Left forelimb (tissue), 1 donor: ENCODE measurements at places on chromosomes 5 and 9.

- DNase-seq, result no peak
Observed at GRCh38 chr9:95815133-95815532, 60.4 kb upstream of the ERCC6L2 start.

- DNase-seq, result no peak
Observed at GRCh38 chr5:174093123-174093522, 47.6 kb downstream of the NSG2 start.

- DNase-seq, result no peak
Observed at GRCh38 chr5:37875051-37875787, 35.4 kb upstream of the GDNF start.

DNA sequence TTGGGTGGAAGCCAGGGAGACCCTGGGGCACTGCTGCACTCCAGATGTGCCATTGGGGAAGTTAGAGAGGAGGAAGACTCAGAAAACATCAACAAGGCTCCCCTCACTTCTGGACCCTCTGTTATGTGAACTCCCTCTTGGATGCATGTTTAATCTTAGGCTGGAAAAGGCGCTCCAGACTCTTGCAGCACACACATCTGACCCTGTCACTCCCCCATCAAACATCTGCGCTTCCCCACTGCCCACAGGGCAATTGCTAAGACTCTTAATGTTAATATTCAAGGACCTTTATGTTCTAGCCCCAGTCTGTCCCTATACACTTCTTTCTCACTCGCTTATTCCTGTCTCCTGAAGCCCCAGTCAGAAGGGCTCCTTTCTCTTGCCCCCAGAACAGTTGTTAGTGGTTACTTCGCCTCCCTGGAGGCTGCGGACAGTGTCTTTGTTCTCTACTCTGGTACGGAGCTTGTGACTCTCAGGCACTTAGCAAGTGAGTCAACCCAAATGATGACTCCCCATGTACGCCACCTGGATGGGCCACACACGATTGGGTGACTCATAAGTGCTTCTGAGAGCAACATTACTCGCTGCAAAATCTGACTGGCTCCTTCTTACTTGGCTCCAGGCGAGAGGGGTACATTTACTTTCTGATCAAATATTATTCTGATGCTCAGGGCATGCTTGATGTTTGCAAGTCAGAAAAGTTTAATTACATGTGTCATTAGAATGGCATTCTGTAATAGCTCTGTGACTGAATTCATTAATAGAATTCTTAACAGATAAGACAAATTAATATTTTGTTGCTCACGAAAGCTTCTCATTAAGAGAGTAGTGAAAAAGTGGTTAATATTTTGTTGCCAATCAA is 193.6 kb downstream of the HSPA4 start:
- DNase-seq, result no peak

DNA sequence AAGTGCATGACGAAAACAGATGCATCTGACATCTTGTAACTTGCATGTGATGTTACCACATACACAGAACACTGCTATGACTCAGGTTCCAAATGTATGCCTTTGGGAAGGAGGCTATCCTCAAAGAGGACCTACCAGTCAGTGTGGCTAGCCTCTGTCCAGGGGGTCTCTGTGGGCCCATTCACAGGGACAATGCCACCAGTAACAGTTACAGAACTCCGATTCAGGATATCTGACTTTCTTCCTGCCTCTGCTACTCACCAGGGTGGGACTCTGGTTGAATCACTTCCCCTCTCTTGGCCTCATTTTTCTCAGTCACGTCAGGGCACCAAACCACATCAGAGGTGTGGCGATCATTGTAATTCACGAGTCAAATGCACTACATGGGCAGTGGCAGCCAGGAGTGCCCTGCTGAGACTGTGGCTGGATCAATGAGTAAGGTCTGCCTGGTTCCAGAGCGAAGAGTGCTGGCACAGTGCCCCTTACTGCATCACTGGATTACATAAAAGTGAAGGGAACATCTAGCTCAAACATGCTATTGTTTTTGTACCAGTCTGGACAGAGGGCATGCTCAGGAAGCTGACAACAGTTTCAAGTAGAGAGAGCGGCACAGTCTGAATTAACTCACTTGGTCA is 13.2 kb downstream of the ATOX1 start:
- no peak for DNase-seq

GRCh38 chr5:109163336-109163735 is 246.4 kb downstream of the PJA2 start:
- DNase-seq, result no peak

DNA sequence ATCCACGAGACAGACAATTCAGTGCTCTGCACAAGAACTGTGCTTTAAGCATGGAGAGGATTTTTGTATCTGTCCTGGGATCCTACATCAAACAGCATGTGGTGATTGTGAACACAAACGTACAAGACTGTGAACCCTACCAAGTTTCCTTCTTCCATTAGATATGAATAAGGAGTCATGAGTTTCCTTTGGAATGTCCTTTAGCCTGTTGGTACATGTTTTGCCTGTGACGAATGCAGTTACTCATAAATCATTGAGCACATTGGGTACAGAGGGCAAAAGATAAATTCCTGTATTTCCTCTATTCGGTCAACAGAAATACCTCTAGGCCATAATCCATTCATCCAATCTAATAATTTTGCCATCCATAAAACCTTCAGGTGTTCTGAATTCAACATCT is 61.5 kb downstream of the FXN start:
- DNase-seq, result no peak

DNA sequence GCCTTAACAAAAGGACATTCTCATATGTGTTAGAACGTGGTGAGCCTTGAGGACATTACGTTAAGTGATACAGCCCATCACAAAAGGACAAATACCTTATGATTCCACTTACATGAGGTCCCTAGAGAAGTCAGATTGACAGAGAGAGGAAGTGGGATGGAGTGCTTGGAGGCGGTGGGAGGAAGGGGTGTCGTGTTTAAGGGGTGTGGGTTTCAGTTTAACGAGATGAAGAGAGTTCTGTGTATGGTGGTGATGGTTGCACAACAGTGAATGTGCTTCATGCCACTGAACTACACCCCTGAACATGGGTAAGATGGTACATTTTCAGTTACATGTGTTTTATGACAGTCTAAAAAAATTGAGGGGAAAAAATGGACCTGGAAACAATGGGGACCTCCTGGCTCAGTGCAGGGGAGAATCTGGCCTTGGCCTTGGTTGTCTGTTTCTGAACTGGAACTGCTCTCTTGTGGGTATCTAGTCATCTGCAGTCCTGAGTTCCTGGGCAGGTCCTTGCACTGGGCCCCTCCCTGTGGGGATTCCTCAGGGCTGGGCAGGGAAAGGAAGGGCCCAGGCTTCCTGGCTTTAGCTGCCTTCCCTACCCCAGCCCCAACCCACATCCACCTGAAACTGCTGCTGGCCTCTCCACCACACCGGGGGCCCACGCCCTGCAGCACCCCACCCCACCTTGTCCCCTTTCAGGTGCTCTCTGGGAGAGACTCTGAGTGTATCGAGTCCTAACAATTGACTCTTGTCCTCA is 17.8 kb downstream of the LRRC8A start:
- DNase-seq, result no peak

DNA sequence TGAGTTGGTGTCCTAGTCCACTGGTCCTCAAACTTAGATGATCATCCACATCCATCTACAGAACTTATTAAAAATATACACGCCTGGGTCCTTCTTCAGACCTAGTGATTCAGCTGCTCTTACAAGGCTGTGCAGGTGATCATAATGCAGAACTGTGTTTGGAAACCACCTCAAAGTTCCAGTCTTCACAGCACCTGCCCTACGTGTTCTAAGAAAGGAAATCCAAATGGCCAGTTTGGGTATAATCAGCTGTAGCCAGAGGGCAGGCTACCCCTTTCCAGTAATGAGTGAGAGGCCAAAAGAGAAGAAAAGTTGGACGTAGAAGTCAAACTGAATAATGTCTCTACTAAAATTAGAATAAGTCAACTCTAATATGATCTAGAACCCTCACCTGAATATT is 15.4 kb downstream of the REEP5 start:
- DNase-seq, result no peak

DNA sequence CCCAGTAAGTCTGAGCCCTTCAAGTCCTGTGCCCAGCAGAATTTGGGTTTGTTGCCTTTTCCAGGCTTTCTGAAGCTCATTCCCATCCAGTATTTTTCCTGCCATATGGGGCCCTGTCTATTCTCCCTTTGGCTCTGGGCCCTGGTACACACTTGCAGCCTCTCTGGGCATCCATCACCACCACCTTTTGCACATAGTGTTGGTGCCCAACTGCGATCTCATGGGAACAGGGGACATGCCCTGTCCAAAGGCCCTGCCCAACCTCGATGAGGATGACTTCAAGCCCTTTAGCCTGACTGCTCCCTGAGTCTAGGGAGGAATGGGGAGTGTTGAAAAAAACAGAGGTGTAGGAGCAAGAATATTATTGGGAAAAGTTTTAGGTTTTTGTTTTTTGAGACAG is 11.5 kb downstream of the RGS3 start:
- peak; percentile 31 for DNase-seq

DNA sequence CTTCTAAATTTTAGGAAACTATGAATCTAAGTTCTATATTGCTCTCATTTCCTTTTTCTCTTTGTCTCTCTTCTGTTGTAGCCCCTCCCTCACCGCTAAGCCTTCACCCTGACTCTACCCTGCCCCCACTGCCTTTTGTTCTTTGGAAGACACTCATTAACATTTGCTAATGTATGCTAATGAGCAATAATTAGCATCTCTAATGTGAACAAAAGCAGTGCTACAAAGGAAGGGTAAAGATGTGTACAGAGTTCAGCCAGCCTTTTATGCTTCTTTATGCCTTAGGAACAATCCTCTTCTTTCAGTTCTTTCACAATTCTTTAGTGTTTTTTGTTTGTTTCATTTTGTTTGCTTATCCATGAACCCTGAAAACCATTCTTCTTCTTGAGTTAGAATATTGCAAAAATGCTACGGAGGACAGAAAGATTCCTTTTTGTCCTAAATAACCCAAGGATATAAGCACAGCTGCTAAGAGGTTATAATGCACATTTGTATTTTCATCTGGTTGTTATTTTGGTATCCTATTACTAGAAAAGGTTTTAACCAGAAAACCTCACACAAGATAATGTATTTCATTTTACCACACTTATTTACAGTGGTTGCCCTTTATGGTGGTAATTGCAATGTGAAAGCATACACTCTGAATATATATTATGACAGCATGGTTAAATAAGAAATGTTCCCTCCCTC is 159.3 kb downstream of the TMC1 start:
- no peak for DNase-seq

GRCh38 chr5:173246135-173246495 is 11.1 kb upstream of the NKX2-5 start:
- DNase-seq, result no peak

- no peak for DNase-seq
Observed at GRCh38 chr5:125457617-125458016, 711.2 kb upstream of the ZNF608 start.

- no peak for DNase-seq
Observed at GRCh38 chr5:96718635-96719077, 56.5 kb downstream of the CAST start.

DNA sequence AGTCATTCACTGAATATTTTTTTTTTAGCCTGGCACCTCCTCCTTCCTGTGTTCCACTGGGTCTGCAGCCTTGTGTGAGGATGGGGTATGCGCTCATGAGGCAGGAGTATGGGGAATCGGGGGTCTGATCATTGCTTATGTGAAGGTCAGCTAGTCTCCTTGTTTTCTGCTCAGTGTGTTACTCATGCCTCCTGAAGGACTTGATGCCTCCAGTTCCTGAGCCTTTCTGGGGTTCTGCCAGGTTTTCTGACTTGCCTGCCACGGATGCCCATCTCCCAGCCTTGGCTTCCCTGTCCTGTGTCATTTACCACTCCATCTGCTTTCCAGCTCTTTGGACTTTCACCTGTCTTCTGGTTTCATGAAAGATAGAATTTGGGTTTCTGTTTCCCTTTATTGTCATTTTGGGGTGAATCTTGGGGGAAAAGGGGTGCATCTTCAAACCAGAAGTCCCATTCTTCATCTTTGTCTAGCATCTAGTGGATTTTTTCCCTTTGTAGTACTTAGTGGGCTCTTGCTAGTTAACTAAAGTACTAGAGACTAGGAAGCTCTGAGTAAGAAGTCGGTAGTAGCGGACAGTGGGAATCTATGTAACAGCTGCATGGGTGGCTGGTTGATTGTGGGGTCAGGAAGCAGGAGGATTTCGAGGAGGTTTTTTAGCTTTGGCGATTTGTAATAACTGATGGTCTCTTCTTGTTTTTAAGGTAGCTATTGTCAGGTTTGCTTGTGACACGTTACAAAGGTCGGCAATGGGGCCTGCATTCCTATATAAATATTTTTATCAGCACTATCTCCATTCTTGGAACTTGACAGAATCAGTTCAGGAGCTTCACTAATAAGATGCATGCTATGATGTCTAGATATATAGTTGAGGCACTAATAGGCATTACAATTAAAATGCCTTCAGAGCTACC is 8.2 kb downstream of the OTULIN start:
- DNase-seq, result no peak

GRCh38 chr5:96615223-96615622 is 47.0 kb upstream of the CAST start:
- no peak for DNase-seq

DNA sequence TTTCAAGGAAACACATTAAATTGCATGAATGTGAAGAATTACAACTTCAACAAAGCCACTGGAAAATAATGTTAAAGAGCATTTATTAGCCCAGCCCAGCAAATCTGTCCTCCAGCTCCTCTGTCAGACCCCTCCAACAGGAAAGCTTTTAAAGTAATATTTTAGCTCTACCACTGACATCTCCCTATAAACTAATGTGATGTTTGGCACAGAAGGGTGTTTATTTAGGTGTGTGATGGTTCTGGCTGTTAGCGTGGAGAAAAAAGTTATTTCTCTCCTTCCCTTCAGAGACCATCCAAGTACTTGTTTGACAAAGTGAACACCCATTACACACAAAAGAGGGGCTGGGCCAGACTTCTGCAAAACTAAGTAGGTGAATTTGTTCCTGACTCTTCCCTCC is 111.9 kb upstream of the TARS1 start:
- DNase-seq, result no peak

DNA sequence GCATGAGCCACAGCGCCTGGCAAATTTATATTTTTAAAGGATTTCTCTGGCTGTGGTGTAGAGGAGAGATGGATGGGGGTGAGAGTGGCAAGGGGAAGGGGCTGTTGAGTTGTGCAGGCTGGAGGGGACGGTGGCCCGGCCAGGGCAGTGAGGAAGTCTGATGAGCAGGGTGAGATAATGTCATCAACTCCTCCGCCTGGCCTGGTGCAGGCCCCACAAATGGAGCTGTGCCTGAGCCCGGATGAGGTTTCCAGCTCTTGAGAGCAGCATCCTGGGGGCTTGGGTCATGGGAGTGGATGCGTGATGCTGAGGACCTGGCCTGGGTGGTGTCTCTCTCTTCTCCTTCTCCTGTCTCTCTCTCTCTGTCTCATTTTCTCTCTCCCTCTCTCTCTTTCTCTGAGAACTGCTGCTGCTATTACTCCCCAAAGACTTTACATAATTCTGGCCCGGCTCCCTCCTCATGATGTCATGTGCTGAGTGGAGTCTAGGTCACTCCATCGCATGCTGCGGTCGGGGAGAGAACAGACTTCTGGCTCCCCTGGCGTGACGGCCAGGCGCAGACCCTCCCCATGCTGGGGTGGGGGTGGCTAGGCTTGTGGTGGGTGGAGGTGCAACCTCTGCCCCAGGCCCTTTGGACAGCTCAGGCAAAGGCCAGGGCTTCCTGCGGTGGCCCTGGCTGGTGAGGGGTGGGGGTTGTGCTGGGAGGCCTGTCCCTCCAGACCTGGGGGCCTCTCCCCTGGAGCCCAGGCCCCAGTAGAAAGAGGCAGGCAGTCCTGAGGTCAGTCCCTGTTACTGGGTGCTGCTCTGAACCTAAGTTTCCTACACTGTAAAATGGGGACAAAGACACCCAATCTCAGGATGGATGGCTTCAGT is 26.4 kb downstream of the FGF18 start:
- no peak for DNase-seq
